Melanocyte of skin (primary cell): ENCODE measurements at places on chromosomes 3 and 15. TPM values are rescaled to one million over a fixed set of nuclear protein-coding genes. Genes with fewer than 3 reads are reported as not detected.

SMCO1 gene
- total RNA-seq = not detected in 2 replicates

FAM3D gene
- total RNA-seq = not detected in 2 replicates

BRPF1 gene
- 14.1 and 17.1 TPM in 2 replicates for total RNA-seq

ACVR2B gene
- total RNA-seq = 4.5 and 6.9 TPM in 2 replicates

CCDC39 gene
- total RNA-seq = not detected in 2 replicates

CHRD gene
- not detected in 2 replicates for total RNA-seq

CHST13 gene
- not detected in 2 replicates for total RNA-seq

CAND2 gene
- total RNA-seq = 0.67 and 3.1 TPM in 2 replicates

KCNH8 gene
- 0.31 and 0.33 TPM in 2 replicates for total RNA-seq

RNU6-1 gene
- total RNA-seq = not detected in 2 replicates

IL5RA gene
- under 0.01 TPM in 1 of 2 replicates, not detected in the other for total RNA-seq

OGG1 gene
- 12.7 and 18.9 TPM in 2 replicates for total RNA-seq
